AG04449 (cell line): ENCODE measurements at places on chromosomes 2 and 18.

- no peak for DNase-seq
Measured at GRCh38 chr18:59740141-59740540, 42.9 kb upstream of the CCBE1 start.

- no peak for DNase-seq
Measured at GRCh38 chr2:238053191-238053776, 7.5 kb upstream of the SCLY start.

DNA sequence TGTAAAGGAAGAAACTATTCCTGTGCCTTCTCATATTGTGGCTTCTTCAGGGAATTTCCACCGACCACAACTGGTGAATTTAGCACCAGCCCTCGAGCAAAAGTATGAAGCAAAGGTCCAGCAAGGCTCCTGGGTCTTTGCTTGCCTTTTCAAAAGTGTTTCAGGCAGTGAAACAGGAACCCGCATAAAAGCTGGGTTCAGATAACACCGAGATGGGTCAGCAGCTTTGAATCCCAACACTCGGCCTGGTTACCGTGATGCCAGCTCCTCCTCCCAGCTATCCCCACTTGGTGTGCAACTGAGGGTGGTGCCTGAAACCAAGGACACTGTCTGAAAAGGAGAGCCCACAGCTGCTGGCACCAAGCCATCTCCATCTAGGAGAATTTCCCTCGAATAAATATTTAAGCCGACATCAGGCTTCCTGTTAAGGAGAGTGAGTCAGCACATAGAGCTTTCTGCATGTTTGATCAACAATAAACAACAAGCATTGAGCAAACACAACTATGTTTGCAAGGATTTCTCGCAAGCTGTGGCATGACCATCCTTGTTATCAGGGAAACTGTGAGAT lies 69.5 kb downstream of the ANTXR1 start:
- DNase-seq, result no peak

GRCh38 chr2:19525313-19525712 lies 166.9 kb upstream of the OSR1 start:
- DNase-seq, result no peak

DNA sequence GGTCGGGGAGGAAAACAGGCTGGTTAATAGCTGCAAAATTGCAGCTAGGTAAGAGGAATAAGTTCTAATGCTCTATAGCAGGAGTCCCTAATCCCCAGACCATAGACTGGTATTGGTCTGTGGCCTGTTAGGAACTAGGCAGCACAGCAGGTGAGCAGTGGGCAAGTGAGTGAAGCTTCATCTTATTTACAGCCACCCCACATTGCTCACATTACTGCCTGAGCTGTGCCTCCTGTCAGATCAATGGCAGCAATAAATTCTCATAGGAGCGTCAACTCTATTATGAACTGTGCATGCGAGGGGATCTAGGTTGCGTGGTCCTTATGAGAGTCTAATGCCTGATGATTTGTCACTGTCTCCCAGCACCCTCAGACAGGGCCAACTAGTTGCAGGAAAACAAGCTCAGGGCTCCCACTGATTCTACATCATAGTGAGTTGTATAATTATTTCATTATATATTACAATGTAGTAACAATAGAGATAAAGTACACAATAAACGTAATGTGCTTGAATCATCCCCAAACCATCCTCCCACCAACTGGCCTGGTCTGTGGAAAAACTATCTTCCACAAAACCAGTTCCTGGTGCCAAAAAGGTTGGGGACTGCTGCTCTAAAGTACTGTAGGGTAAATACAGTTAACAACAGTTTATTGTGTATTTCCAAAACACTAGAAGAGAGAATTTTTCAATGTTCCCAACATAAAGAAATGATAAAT lies 91.7 kb upstream of the TFCP2L1 start:
- DNase-seq, result no peak

DNA sequence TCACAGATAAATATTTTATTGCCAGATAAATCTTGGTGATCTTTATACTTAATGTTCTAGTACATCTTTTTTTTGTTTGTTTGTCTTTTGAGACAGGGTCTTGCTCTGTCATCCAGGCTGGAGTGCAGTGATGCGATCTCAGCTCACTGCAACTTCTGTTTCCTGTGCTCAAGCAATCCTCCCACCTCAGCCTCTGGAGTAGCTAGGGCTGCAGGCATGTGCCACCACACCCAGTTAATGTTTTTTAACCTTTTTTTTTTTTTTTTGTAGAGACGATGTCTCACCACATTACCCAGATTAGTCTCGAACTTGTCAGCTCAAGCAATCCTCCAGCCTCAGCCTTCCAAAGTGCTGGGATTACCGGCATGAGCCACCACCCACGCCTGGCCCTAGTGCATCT lies 9.1 kb upstream of the C1GALT1C1L start:
- no peak for DNase-seq

GRCh38 chr18:48991676-48992075 lies 40.9 kb upstream of the SMAD7 start:
- DNase-seq, result no peak

DNA sequence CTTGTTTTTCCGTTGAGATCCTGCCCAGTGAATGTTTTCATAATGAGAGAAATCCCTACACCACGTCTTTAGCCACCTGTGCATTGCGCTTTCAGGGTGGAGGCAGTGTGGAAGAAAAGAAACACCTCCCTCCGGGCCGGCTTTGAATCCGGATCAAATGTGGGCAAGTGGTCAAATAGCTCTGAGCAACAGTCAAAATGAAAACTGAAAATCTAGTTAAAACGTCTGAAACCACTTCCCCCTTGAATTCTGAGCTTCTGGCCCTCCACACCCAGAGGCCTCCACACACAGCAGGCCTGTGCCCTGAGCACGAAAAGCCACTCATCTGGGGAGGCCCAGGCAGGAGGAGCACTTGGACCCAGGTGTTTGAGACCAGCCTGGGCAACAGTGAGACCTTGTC lies 263.6 kb upstream of the SALL3 start:
- DNase-seq, result no peak

DNA sequence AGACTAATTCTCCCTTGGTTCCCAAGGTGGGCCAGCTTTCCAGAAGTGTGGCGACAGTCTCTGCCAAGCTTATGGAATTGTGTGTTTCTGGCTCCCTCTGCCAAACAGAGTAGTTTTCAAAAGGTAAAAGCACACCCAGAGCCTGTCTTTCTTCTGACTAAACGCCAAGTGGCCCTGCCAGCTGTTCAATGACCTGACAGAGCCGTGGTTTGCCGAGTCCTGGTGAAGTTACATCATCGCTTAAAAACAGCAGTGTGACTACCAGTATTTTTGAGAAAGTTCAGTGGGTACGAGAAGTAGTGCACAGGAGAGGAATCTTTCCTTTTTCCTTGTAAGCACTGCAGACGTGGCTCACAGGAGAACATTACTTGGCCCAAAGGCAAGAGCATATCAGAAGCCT lies 1.9 kb downstream of the PER2 start:
- DNase-seq, result no peak

GRCh38 chr2:108586631-108587030 lies 52.4 kb downstream of the LIMS1 start:
- no peak for DNase-seq

DNA sequence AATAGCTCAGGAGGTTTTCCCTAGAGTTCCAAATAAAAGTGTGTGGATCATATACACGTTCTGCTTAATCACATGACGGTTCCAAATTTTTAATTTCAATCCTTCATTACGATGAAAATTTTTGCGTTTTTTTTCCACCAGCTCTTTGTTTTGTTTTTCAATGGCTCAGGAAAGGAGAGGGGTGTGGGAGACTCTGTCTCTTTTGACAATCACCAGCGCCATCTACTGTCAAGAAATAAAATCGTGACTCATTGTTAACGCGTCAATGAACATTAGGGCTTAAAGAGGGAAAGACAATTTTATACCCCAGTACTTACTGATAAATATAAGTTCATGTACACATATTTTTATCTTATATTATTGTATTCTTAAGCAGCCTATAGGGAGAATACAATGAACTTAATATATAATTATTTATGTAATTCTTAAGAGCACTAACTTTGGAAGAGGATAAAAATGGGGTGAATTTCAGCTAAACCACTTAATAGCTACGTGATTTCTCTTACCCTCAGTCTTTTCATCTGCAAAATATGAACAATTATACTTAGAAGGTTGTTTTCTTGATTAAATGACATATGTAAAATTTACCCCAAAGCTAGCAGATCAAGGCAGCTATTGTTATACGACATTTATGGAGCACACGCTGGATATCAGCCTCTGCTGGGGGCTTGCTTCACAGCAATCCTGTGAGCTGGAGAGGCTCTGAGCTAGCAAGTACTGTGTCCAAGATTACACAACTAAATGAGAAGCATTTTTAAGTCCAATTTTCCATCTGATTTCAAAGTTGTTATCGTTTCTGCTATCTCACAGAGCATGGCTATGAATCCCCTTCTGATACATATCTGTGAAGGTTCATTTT lies 47.4 kb upstream of the RMDN2 start:
- no peak for DNase-seq

GRCh38 chr2:204950695-204951346 lies 405.5 kb downstream of the PARD3B start:
- DNase-seq, result peak; percentile 41

GRCh38 chr18:46772357-46772756 lies 15.5 kb upstream of the ST8SIA5 start:
- DNase-seq, result no peak

DNA sequence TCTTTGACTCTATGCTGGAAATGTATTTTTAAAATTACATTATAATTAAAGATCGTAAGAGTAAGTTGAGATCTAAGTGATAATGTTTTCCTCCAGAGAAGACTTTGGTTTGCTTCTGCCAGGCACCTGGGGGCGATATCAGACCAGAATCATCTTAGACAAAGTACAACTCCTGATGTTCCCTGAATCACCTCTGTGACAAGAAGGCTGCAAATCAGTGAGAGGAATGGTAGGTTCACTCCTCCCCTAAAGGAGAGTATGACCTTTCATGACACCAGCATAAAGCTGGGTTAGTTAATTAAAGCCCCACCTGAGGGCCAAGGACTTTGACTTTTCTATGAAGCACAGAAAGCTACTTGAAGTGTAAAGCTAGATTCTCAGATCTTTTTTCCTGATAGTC lies 114.4 kb upstream of the DTNA start:
- DNase-seq, result no peak

- DNase-seq, result no peak
Measured at GRCh38 chr2:227643990-227644551, 22.5 kb upstream of the SCYGR5 start.

GRCh38 chr18:62523631-62524439 lies 1.0 kb downstream of the ZCCHC2 start:
- no peak for DNase-seq

DNA sequence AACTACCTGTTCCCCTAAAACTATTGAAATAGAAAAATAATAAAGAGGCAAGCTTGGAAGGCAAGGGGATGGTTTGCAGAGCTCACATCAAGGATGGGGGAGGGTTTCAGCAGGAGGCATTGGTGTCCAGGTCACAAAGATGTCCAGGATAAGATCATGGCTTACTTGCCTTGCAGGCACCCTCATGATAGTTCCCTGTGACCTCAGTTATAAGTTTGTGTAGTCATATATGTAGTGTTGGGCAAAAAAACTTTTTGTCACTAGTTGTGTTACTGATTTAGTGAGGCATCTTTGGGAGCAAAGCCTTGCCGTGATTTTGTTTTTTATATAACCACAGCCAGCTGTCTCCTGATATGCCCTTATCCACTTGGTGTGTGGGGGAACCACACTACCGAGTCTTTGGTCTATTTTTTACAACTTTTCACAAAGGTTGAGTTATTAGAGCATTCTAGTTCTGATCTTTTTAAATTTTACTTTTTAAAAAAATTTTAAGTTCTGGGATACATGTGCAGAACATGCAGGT lies 53.3 kb downstream of the IL1R2 start:
- DNase-seq, result no peak

DNA sequence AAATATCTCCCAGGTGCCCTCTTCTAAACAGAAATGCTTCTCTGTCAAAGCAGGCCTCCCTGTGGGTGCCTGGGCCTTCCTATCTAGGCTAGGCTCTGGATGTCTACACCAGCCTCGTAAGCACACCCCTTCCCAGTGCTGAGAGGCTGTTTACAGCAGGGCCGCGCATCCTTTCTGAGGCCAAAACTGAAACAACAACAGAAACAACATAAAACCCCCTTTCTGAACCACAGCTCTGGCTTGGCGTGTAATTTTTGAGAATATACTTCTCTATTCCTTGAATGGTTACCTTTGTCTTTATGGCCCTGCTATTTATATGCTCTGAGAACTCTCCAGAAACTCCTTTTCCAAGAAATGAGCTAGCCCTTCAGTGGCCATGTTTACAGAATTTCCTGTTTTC lies 118.4 kb downstream of the BCL2L11 start:
- no peak for DNase-seq

DNA sequence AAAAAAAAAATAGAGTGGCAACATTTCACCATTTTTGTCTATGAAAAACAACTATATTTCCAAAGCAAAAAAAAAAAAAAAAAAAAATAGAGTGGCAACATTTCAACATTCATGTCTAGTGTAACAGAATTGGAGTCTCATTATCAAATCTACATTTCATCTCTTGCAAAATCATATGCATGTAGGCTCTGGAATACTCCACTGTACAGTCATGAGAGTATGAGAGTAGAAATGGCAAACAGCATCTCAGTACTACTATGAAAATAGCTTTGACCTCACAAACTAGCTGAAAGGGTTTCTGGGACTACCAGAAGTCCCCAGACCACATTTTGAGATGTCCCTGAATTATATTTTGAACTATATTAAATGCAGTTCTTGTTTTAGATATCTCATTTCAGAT lies 82.8 kb downstream of the SMAD2 start:
- DNase-seq, result no peak
